ENCODE measurements at places on chromosomes 4 and X.

DNA sequence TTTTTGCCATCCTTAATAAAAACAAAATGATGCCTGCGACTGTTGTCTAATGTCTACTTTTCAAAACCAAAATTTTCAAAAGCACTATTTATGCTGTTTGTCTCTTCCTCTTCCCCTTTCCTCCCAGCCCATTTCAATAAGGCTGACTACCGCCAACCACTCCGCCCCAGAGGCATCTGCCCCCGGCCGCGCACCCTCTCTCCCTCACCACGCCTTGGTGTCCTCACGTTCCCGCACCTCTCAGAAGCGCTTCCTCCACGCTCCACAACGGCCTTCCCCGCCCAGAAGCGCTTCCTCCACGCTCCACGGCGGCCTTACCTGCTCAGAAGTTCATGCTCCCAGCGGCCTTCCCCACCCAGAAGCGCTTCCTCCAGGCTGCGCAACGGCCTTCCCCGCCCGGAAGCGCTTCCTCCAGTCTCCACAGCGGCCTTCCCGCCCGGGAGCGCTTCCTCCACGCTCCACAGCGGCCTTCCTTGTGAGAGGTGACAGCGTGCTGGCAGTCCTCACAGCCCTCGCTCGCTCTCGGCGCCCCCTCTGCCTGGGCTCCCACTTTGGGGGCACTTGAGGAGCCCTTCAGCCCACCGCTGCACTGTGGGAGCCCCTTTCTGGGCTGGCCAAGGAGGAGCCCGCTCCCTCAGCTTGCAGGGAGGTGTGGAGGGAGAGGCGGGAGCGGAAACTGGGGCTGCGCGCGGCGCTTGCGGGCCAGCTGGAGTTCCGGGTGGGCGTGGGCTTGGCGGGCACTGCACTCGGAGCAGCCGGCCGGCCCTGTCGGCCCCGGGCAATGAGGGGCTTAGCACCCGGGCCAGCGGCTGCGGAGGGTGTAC, 490.4 kb upstream of the ZFP42 start:
- no peak for DNase-seq

GRCh38 chr4:126733301-126733700, 899.5 kb upstream of the INTU start:
- no peak for DNase-seq

GRCh38 chrX:117487421-117487820, 629.2 kb downstream of the KLHL13 start:
- no peak for DNase-seq

GRCh38 chr4:181138116-181138515, 1105.1 kb upstream of the TENM3 start:
- no peak for DNase-seq

- DNase-seq = no peak
Measured at GRCh38 chrX:102129473-102129872, 4.0 kb downstream of the TCEAL2 start.

DNA sequence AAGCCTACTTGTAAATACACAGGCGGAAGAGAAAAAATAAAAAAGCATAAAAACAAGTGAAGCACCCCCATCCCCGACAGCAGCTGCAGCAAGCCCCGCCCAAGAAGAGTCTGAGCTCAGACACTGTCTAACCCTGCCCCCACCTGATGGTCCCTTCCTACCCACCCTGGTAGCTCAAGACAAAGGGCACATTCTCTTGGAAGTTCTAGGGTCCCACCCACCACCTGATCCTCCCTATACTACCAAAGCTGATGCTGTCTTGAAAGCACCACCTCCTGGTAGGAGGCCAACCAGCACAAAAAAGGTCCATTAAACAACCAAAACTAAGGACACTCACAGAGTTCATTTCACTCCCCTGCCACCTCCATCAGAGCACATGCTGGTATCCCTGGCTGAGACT, 308.2 kb downstream of the KLHL13 start:
- no peak for DNase-seq

DNA sequence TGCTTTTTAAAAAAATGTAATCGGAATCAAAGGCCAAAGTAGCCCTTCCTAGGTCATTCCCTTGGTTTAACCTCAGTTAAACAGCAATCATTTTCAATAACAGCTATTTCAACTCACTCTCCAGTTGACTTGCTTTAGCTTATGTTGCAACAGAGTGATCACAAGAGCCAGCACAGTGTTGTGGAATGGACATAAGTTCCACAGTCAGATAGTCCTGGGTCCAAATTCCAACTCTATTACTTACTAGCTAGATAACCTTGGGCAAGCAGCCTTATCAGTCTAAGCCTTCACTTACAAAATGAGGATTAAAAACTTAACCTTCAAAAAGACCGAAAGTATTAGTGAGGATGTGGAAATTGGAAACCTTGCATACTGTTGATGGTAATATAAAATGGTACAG, 9.2 kb upstream of the GPC3 start:
- DNase-seq = no peak

DNA sequence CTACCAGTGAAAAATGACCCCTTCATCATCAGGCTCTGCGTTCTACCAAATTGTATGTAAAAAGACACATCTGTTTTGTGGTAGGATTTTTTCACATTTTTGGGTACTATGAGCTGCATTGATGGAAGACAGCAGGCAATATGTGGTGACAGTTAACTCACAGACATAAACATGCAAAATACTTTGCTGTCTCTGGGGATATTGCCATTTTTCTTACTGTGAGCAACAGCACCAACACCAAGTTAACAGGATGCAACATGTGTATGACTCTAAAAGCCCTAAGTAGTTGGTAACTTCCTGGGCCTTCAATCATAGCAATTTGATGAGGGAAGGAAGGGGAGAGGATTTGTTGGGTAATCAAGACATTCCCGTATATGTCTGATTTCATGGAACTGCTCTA, 56.4 kb upstream of the DRP2 start:
- no peak for DNase-seq

Measured in CD4-positive, alpha-beta T cell treated with Interleukin-17A for 4 hours (primary cell).